ENCODE measurements at places on chromosomes 6 and 20. TPM values are rescaled to one million over a fixed set of nuclear protein-coding genes. Genes with fewer than 3 reads are reported as not detected.

Gene COL19A1
- not detected for total RNA-seq

DNA sequence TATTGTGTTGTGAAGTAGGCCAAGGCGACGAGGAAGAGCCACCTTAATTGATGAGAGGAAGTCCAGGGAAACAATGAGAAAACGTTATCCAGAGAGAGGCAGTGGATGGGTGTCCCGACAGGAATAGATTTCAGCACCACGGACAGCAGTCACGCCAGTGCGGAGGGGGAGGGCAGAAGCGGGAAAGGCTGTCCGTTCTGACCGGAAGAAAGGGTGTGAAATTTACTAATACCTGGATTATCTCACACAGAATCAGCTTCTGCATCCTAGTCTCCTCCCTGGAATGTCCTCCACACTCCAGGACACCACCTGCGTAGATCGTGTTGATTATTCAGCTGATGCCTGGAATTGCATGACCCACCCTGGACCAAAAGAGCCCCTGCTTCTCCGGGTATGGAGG lies 7.4 kb upstream of the BPIFA3 start:
- H3K4me1 ChIP-seq, result no peaks in the 10 kb centered on the region
- DNase-seq, result peak; percentile 69
- no peak overlapping the region for H3K27ac ChIP-seq
- H3K36me3 ChIP-seq, result no peaks in the 10 kb centered on the region
- peaks cover 28% of the 10 kb centered on the region for H3K27me3 ChIP-seq

DNA sequence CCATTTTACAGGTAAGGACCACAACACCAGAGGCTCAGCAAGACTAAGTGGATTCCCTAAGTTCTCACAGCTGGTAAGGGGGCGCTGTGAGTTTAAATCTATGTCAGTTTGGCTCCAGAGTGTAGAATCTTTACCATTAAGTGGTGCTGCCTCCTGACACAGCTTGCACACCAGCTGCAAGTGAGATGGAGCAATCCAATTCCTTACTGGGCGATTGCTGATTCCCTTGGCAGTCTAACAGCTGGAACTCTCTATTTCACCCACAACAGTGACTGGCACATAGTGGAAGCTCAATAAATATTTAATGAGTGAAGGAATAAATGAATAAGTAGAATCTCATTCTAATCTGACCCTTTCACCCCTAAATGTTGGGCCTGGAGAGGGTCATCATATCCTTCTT lies 176.7 kb downstream of the CLIC5 start:
- H3K36me3 ChIP-seq, result no peaks in the 10 kb centered on the region
- no peaks in the 10 kb centered on the region for H3K27me3 ChIP-seq
- peaks cover 33% of the 10 kb centered on the region for H3K4me1 ChIP-seq
- H3K4me3 ChIP-seq, result no peak overlapping the region
- DNase-seq, result no peak
- H3K27ac ChIP-seq, result no peak overlapping the region

GRCh38 chr6:82045965-82046756 lies 201.4 kb downstream of the IBTK start:
- no peaks in the 10 kb centered on the region for H3K4me1 ChIP-seq
- no peak overlapping the region for H3K4me3 ChIP-seq
- H3K27ac ChIP-seq, result no peak overlapping the region
- H3K27me3 ChIP-seq, result no peaks in the 10 kb centered on the region

Gene MLN
- total RNA-seq, result not detected

DNA sequence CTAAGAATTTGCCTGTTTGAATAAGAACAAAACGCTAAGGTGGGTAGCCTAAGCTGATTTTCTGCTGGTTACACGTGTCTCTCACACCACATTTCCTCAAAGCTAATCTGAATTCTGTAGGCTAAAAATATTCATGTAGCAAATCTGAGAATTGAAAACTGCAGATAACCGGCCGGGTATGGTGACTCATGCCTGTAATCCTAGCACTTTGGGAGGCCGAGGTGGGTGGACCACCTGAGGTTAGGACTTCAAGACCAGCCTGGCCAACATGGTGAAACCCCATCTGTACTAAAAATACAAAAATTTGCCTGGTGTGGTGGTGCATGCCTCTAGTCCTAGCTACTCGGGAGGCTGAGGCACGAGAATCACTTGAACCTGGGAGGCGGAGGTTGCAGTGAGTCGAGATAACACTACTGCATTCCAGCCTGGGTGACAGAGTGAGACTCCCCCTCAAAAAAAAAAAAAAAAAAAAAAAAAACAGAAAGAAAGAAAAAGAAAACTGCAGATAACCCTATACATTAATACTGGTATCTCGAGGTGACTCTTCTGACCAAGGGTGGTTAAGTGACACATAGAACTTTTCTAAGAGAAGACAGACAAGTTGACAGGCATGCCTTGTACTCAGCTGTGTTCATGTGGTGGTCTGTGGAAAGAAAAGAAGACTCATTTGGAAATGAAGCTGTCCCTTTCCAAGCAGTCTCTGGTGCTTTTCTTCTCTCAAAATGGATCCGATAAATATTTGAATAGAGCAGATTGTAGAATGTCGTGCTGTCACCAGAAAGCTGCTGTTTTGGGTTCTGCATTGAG lies 24.7 kb upstream of the ASXL1 start:
- H3K4me1 ChIP-seq, result peaks cover 55% of the 10 kb centered on the region
- peak overlapping the region; percentile 90 for H3K27ac ChIP-seq
- H3K4me3 ChIP-seq, result peak overlapping the region; percentile 34
- no peaks in the 10 kb centered on the region for H3K27me3 ChIP-seq

- peaks cover 22% of the 10 kb centered on the region for H3K27me3 ChIP-seq
- no peak for DNase-seq
- no peaks in the 10 kb centered on the region for H3K36me3 ChIP-seq
- H3K4me1 ChIP-seq, result no peaks in the 10 kb centered on the region
- H3K4me3 ChIP-seq, result no peak overlapping the region
Measured at GRCh38 chr6:32472781-32473375, 33.2 kb downstream of the HLA-DRA start.

- H3K36me3 ChIP-seq, result no peaks in the 10 kb centered on the region
- H3K27ac ChIP-seq, result no peak overlapping the region
- peaks cover 9% of the 10 kb centered on the region for H3K27me3 ChIP-seq
- DNase-seq, result no peak
- H3K4me3 ChIP-seq, result no peak overlapping the region
- peaks cover 3% of the 10 kb centered on the region for H3K4me1 ChIP-seq
Measured at GRCh38 chr6:137081997-137082396, 37.2 kb upstream of the IL20RA start.

DNA sequence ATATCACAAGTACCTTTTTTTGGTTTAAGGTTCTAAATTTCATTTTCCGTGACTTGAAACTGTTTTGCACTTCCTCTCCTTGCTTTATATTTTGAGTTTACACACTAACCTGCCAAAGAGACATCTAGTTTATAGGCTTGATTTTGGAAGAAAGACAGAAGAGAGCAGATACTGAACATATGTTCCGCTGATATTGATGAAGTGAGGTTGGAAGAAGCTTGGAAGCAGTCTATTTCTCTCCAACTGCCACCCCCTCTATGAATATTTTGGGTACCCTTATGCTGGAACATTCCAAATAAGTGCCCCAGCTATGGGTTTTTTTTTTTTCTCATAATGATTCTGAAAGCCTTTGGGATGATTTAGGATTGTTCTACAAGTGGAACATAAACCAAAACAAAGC lies 150.6 kb downstream of the LAMA2 start:
- no peak overlapping the region for H3K4me3 ChIP-seq
- H3K27ac ChIP-seq, result no peak overlapping the region
- H3K4me1 ChIP-seq, result no peaks in the 10 kb centered on the region
- H3K27me3 ChIP-seq, result no peaks in the 10 kb centered on the region
- H3K36me3 ChIP-seq, result no peaks in the 10 kb centered on the region

Gene BMP6
- 0.27 TPM for total RNA-seq

DNA sequence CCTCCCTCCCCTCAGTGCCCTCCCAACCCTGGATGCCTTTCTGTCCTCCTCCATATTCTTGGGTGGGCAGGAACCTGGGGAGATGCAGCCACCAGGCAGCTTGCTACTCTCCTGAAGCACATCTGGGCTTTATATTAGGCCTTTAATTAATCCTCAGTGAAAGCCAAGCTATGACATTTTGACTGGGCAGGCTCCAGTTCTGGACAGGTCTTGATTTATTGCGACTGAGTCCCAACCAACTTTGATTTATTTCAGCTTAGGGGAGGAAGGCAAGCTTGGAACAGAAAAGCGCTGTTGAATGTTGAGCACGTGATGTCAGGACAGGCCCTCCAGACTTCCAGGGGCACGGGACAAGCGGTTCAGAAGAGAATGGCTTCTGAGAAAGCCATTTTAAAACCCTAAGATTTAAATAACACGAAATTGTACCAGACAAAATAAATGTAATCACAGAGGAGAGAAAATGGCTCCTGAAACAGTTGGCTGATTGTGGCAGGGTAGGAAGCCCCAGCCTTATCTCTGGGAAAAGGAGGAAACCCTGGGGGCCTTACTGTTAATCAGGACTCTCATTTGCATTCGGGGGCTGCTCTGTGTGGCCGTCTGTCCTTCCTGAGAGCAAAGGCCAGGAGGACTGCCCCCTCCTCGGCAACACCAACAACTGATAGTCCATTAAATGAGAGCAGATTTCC lies 294.2 kb downstream of the FOXC1 start:
- H3K36me3 ChIP-seq, result peaks cover 1% of the 10 kb centered on the region
- H3K4me1 ChIP-seq, result no peaks in the 10 kb centered on the region
- no peak for DNase-seq
- H3K27me3 ChIP-seq, result no peaks in the 10 kb centered on the region

- H3K36me3 ChIP-seq, result no peaks in the 10 kb centered on the region
- DNase-seq, result no peak
- no peak overlapping the region for H3K4me3 ChIP-seq
- H3K4me1 ChIP-seq, result no peaks in the 10 kb centered on the region
Measured at GRCh38 chr6:150091476-150091875, 22.6 kb upstream of the ULBP3 start.
